ENCODE measurements at places on chromosomes 6 and 20.

GRCh38 chr6:701700-702479 is 9.0 kb upstream of the EXOC2 start:
- peaks cover 4% of the 10 kb centered on the region for H3K27me3 ChIP-seq
- no peaks in the 10 kb centered on the region for H3K36me3 ChIP-seq
- H3K27ac ChIP-seq: no peak overlapping the region
- H3K4me3 ChIP-seq: no peak overlapping the region
- no peak for DNase-seq

DNA sequence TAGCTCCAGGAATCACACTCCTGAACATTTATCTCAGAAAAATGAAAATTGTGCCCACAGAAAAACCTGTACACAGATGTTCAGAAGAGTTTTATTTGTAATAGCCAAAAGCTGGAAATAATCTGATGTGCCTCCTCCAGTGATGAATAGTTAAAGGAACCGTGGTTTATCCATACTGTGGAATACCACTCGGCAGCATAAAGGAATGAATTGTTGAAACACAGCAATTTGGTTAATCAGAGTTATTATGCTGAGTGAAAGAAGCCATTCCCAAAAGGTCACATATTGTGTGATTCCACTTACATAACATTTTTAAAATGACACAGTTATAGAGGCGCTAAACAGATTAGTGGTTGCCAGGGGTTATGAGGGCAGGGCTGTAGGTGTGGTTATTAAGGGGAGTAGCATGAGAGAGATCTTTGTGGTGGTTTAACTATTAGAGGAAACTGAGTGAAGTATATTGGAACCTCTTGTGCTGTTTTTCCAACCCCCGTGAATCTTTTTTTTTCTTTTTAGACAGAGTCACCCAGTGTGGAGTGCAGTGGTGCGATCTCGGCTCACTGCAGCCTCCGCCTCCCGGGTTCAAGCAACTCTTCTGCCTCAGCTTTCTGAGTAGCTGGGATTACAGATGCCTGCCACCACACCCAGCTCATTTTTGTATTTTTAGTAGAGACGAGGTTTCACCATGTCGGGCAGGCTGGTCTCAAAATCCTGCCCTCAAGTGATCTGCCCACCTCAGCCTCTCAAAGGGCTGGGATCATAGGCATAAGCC is 26.2 kb downstream of the PSMF1 start:
- H3K36me3 ChIP-seq: peaks cover 69% of the 10 kb centered on the region
- DNase-seq: no peak
- no peaks in the 10 kb centered on the region for H3K27me3 ChIP-seq
- no peak overlapping the region for H3K27ac ChIP-seq
- H3K4me3 ChIP-seq: no peak overlapping the region
- H3K4me1 ChIP-seq: peaks cover 3% of the 10 kb centered on the region

- H3K27ac ChIP-seq: no peak overlapping the region
- DNase-seq: no peak
- no peaks in the 10 kb centered on the region for H3K36me3 ChIP-seq
- no peaks in the 10 kb centered on the region for H3K4me1 ChIP-seq
- no peak overlapping the region for H3K4me3 ChIP-seq
These were observed 466.3 kb upstream of the ID4 start for GRCh38 chr6:19370831-19371230.

GRCh38 chr6:32436995-32437836 is 2.5 kb upstream of the HLA-DRA start:
- peaks cover 45% of the 10 kb centered on the region for H3K4me1 ChIP-seq
- H3K27ac ChIP-seq: no peak overlapping the region
- DNase-seq: no peak
- peaks cover 24% of the 10 kb centered on the region for H3K36me3 ChIP-seq
- peaks cover 14% of the 10 kb centered on the region for H3K27me3 ChIP-seq
- no peak overlapping the region for H3K4me3 ChIP-seq

GRCh38 chr6:14524319-14524718 is 406.7 kb downstream of the CD83 start:
- H3K36me3 ChIP-seq: peaks cover 4% of the 10 kb centered on the region
- no peaks in the 10 kb centered on the region for H3K27me3 ChIP-seq
- H3K27ac ChIP-seq: no peak overlapping the region
- H3K4me1 ChIP-seq: peaks cover 1% of the 10 kb centered on the region
- no peak overlapping the region for H3K4me3 ChIP-seq

DNA sequence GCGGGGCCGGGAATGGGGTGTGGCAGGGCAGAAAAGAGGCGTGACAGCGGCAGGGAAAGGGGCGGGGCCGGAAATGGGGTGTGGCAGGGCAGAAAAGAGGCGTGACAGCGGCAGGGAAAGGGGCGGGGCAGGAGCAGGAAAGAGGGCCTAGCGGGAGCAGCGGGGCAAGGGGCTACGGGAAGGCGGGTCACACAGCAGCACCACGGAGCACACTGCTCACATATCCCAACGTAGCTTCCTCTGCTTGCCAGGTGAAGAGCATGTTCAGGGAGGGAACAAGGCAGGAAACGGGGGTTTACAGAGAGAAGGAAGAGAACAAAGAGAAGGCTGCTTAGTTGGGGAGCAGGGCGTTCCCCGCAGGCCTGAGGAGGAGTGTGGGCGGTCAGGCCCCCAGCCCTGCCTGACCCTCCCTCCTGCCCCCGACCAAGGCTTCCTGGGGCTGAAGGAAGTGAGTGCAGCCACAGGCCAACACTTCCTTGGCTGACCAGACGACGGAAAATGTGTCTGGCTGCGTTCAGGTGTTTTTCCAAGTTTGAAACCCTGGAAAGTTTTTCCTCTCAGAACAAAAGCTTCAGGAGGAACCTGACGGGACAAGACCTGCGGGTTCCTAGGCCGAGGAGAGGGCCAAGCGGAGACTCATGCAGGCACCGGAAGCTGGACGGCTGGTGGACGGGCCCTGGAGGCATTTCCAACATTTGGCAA is 13.8 kb downstream of the UCKL1 start:
- no peaks in the 10 kb centered on the region for H3K27me3 ChIP-seq
- H3K27ac ChIP-seq: peak overlapping the region; percentile 88
- peak; percentile 66 for DNase-seq
- peaks cover 33% of the 10 kb centered on the region for H3K4me1 ChIP-seq
- H3K4me3 ChIP-seq: no peak overlapping the region
- peaks cover 45% of the 10 kb centered on the region for H3K36me3 ChIP-seq

DNA sequence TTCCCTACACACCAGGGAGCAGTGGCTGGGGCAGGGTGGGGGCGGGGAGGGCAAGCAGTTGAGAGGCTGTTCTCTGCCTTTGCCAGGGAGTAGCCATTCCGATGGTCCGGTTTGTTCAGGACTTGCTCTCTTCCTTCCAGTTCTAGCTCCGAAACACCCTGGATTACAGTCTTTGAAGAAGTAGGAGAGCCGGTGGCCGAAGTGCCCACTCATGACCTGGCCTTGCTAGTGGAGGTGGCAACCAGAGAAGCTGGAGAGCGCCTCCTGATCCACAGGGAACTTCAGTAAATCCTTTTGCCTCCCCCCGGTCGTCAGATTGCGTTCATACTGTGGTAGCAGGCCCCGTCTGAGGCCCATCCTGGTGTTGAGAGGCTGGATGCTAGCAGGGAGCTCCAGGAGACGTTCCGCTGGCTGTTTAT is 92.8 kb downstream of the ARID1B start:
- peaks cover 31% of the 10 kb centered on the region for H3K4me1 ChIP-seq
- no peak overlapping the region for H3K4me3 ChIP-seq

All from activated CD4-positive, alpha-beta memory T cell treated with anti-CD3 and anti-CD28 coated beads, Interleukin-2, amount 10 ng/mL, durations not matched to agents 7 days and 5 days (primary cell).